NCI-H526 treated with DMSO at 0.1 percent for 48 hours (cell line): ENCODE measurements at places on chromosomes 2 and 18.

DNA sequence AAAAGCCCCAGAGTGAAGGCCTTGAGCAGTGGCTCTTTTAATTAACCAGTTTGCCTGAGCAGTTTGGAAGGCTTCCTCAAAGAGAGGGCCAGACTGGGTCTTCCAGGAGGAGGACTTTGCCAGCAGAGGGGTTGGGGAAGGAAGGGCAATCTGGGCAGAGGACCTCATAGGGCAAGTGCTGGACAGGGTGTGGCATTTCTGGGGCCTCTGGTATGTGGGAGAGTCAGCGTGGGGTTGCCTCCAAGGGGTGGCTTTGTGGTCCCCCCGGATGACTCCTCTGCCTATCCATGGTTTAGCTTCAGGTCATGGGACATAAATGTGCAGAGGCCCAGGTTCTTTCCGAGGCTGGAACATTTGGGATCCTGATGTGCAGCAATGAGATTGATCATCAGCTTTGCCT lies 12.6 kb downstream of the GLI2 start:
- no peak for DNase-seq

GRCh38 chr2:120546048-120546864 lies 189.4 kb upstream of the GLI2 start:
- DNase-seq, result no peak

- DNase-seq, result no peak
Observed at GRCh38 chr18:46046126-46046525, 25.9 kb downstream of the PSTPIP2 start.

DNA sequence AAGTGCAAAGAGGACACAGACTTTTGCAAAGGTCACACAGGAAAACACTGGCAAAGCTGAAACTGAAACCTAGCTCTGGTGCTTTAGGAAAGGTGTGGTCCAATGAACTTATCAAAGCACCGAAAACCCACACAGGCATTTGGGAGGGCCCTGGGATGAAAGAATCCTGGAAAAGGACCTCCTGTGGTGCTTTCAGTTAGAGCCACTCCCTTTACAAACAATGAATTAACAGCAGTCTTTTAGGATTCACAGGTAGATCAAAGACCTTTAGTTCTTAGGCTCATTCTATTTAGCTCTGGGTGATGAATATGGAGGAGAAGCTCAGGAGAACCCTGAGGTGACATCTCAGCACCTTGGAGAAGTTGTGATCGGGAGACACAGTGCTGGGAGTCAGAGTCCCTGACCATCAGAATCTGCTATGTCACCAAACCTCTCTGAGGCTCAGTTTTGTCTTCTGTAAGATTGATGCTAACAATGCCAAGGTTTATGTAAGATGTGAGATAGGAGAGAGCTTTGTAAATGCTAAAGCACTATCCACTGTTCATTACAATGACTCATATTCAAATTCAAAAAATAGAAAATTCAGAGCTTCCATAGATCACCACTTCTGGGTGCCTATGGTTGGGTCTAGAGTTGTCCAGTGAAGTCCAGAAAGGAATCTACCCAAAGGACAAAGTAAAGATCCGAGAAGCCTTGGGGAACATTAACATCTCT lies 39.3 kb downstream of the VSNL1 start:
- no peak for DNase-seq

GRCh38 chr18:58887613-58887963 lies 22.9 kb downstream of the ZNF532 start:
- no peak for DNase-seq

GRCh38 chr2:854460-854859 lies 96.2 kb upstream of the SNTG2 start:
- DNase-seq, result peak; percentile 33

DNA sequence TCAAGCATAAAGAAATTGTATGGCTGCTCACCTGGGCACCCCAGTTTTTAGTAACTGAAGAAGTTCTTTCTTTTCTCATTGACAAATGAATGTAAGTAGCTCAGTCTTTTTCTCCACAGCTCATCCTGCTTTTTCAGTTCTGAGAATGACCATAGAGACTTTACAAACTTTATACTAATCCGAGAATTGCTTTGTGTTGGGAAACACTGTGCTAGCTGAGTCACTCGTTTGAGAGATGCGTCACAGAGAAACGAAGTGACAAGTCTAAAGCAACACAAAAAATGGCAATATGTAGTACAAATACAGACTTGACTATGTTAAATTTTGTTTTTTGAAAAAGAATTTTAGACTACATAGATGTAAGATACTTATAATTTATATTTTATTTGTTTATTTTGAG lies 9.0 kb downstream of the LRRTM4 start:
- no peak for DNase-seq

GRCh38 chr2:138219961-138220360 lies 255.7 kb downstream of the HNMT start:
- DNase-seq, result no peak

DNA sequence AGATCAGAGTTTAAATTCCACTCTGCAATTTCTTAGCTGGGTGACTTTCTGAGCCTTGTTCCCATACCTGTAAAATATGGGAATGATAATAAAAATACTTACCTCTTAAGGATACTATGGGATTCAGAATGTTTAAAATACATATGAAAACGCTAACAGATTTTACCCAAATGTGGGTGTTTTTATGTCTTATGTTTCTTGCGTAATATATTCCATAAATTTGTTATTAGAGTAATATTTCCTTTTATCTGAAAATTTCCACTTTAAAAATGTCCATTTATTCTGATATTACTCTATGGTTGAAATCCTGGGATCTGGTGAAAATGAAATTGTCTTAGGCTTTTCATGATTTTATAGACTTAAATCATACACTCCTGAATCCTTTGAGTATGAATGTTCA lies 45.5 kb downstream of the MAPRE2 start:
- DNase-seq, result no peak

DNA sequence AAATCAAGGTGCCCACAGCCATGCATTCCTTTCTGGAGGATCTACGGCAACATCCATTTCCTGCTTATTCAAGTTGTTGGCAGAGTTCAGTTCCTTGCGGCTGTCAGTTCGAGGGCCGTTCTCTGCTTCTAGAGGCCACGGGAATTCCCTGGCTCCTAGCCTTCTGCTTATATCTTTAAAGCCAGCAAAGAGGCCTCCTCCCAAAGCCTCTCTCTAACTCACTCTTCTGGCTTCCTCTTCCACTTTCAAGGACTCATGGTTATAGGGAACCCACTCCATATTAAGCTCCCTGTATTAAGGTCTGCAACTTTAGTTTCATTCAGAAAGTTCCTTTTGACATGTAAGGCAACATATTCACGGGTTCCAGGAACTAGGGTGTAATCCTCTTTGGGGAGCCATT lies 150.1 kb upstream of the RMP24 start:
- no peak for DNase-seq

DNA sequence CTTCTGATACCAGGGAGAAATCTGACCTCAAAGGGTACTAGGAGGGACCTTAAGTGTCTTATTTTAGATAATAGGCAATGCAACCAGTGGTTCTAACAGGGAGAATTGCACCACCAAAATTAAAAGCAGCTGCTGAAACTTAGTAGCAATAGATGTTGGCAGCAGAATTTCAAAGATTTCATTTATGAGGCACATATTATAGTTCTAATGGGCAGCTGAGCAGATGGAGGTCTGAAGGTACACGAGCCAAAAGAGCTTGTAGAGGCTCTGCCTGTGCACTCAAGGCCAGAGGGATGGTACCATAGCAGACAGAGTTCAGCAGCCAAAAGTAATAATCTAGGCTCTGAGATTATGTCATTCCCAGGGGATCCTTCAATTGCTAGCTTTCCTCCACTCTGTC lies 87.3 kb upstream of the NCKAP5 start:
- no peak for DNase-seq

GRCh38 chr18:40124107-40124506 lies 1830.9 kb upstream of the PIK3C3 start:
- no peak for DNase-seq

DNA sequence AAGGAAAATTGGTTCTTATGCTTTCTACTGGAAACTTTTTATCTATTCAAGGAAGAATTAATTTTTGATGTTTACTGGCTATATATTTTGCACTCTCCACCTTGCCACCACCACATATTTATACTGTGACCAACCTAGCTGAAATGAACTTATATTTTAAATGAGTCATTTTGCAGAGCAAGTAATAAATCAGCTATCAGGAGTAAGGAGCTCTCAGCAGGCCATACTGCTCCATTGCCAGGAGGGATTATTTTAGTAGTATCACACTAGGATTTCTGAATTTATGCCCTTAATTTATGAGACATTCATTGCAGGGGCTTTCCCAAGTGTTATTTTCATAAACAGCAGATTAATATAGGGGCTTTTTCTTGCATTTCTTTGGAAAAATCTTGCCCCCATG lies 125.8 kb upstream of the CYP1B1 start:
- DNase-seq, result no peak

DNA sequence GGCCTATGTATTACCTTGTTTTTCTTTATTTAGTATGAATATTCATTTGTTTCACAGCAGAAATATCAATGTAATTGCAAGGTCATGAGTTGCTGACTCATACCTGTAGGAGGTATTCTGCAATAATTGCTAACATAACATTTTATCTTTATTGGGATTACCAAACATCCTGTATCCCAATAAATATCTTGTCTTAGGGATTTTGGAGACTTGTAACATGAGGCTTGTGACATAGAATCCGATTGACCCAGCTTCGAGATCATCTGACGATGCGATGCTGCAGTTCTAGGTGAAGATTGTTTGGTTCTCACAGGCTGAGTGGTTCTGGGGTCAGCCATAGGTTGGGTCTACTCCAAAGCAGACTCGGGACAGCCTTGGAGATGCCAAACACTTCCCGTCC lies 133.4 kb upstream of the RND3 start:
- no peak for DNase-seq
